ENCODE measurements at places on chromosomes 7 and 10.

- no peak for DNase-seq
These were observed 6.7 kb downstream of the TES start for GRCh38 chr7:116216956-116217571.

DNA sequence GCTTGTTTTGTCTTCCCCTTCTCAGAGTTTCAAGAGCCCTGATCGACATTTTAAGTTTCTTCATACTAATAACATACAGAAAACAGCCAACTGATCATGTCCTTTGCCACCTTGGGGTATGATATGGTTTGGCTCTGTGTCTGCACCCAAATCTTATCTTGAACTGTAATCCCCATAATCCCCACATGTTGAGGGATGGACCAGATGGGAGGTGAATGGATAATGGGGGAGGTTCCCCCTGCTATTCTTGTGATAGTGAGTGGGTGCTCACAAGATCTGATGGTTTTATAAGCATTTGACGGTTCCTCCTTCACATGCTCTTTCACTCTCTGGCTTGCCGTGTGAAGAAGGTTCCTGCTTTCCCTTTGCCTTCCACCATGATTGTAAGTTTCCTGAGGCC, 190.3 kb downstream of the CHCHD3 start:
- no peak for DNase-seq

DNA sequence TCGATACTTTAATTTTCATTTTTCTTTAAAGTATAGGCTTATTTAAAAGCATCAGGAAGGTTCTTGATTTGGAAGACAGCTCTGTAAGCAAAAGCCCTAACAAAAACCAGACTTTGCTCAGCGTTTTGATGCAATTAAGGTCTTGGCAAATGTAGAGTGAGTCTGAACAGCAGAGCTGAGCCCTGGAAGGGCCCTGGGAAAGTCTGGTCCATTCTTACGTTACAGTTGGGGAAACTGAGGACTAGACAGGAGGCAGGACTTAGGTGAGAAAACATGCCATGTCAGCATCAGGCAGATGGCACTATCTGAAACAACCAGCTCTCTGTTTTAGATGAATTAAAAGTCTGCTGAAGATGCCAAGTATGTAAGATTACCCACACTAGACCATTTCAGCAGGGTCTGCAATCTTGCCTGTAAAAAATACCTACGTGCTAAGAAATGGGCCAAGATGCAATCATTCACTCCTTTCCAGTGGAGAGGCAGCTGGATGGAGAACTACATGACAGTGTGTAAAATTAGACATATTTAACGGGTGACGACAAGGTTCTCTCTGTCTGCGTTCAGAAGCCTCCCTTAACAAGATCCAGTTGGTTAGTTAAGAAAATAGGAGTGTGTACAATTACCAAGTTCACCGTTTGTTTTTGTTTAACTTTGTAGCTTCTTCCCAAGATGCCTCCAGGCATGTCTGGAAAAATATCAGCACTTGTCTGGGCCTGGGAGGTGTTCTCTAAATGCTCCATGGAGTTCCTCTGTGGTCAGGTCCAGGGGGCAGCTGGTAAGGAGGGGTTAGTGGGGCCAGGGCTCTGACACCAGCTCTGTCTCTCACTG, 502.3 kb upstream of the ZMIZ1 start:
- DNase-seq: peak; percentile 30

DNA sequence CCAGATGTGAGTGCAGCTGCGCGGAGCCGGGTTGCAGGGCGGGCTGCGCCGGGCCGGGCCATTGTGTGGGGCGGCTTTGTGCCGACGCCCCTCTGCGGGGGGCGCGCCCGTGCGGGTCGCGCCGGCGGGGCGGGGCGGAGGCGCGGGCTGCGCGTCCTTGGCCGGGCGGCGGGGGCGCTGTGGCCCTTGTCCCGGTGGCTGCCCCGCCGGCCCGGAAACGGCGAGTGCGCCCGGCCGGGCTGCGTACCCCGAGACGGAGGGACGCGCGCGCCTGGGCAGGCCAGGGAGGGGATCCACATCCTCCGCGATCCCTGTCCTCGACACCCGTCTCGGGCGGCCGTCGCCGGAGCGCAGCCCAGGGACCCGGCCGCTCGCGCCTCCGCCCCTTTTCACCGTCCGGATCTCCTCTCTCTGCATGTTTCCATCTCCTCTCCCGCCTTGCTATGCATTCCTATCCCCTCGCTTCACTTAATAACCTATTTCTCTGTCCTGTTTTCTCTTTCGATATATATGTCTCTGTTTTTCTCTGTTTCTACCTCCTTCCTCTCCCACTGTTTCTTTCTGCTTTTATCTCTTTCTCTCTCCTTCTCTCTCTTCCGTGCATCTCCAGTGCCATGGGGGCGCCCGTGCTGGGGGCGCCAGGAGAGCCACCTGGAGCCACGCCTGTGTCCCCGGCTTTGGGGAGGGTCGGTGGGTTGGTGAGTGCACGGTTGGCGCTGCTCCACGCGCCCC, 765 bp downstream of the PFKFB3 start:
- DNase-seq: peak; percentile 74

Data from AG08395 (cell line).